ENCODE measurements at places on chromosomes 5 and 9. TPM values are rescaled to one million over a fixed set of nuclear protein-coding genes. Genes with fewer than 3 reads are reported as not detected.

- DNase-seq = peak; percentile 19
Measured at GRCh38 chr9:36037549-36038122, 923 bp downstream of the RECK start.

DNA sequence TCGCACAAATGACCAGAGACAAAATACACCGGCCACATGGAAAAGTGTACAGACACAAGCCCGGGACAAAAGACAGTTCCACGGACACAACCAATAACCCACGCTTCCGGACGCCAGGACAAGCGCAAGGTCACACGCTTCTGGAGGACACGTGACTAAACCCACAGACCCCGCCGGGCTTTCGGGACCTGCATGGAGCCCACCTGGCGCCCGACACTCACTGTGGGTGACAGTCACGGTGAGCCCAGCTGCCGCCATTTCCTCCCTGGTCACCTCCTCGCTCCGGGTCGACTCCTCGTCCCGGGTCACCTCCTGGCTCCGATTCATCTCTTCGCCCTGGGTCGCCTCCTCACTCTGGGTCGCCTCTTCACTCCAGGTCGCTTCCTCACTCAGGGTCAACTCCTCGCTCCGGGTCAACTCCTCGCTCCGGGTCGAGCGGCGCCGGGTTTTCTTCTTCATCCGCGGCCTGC is 470 bp downstream of the BAG1 start:
- DNase-seq = no peak

DNA sequence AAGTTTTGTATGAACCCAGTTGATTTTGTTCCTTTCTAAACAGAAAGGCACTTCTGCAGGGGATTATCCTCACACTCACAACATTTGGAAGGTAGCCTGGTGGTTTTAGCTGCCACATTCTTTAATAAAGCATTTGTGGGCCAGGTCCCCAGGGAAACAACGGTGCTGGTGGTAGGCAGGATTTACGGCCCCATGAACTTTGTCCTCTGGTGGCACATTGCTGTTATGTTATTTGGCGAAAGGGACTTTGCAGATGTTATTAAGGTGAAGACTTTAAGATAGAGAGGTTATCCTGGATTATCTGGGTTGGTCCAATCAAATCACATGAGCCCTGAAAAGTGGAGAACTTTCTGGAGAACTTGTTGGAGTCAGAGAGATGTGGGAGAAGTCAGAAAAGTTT is 86.3 kb upstream of the C9orf72 start:
- no peak for DNase-seq

- DNase-seq = no peak
Measured at GRCh38 chr5:68555907-68556681, 340.5 kb downstream of the PIK3R1 start.

DNA sequence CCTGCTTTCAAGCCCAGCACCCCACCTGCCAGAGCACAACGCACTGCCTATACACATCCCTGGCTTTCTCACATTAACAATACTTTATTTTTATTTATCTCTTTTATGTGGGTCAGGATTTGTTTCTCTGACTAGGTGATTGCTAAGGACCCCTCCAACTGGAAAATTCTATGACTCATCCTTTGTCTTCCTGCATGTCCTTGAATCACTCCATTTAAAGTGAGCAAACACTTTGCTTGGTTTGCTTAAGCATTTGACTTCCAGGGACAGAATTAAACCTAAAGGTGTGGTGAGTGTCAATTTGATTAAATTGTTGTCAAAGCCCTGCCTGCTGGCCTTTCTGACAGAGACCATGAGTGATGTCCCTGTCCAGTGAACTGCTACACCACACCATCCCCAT is 536.5 kb upstream of the BRINP1 start:
- DNase-seq = no peak

GRCh38 chr5:107869438-107870115 is 198.8 kb upstream of the EFNA5 start:
- DNase-seq = no peak

- DNase-seq = no peak
Measured at GRCh38 chr9:117543089-117543488, 128.2 kb upstream of the ASTN2 start.

DNA sequence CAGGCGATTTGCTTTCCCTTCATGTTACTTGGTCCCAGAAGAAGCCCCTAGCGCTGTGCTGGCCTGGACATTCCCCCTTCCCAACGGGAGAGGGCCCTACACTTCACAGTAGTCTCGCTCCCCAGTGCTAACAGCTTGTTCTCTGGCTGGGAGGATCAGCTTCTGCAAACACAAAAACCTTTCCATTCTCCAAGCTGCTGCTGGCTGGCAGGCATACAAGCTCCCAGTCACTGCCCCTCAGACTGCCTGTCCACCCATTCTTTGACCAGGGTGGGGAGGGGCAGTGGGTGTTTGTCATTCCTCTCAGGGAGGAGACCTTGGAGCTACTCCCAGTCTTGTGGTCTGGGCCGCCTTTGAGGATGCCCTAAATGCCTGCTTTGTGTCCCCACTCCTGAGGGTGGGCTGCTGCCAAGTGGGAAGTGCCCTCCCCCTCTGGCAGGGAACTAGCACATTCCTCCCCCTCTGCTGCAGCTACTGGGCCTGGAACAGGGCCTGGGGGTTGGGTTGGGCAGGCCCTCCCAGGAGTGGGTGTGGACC is 20.8 kb downstream of the ENHO start:
- DNase-seq = no peak

The SLIT3 gene
- polyA plus RNA-seq = 60.5 TPM

The FGFR4 gene
- 2.5 TPM for polyA plus RNA-seq

The CATSPER3 gene
- polyA plus RNA-seq = 1.8 TPM

The COL15A1 gene
- 85.4 TPM for polyA plus RNA-seq
